ENCODE measurements at places on chromosomes 5 and 9.

DNA sequence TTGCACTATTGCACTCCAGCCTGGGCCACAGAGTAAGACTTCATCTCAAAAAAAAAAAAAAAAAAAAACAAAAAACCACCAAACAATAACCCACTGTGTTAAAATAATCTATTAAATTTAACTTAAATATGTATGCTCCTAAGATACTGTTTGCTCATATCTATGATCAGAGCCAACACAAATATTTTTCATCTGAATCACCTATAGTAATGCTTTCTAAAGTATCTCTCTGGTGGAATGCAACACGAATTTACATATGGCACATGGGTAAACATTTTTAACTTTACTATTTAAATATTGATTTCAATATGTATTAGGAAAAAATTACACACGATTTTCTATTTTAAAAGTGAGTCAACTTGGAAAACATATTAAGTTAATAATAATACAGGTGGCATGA, 196.4 kb downstream of the RFX3 start:
- no peak for DNase-seq

- no peak for DNase-seq
Measured at GRCh38 chr9:126116351-126117157, 210.1 kb upstream of the MVB12B start.

DNA sequence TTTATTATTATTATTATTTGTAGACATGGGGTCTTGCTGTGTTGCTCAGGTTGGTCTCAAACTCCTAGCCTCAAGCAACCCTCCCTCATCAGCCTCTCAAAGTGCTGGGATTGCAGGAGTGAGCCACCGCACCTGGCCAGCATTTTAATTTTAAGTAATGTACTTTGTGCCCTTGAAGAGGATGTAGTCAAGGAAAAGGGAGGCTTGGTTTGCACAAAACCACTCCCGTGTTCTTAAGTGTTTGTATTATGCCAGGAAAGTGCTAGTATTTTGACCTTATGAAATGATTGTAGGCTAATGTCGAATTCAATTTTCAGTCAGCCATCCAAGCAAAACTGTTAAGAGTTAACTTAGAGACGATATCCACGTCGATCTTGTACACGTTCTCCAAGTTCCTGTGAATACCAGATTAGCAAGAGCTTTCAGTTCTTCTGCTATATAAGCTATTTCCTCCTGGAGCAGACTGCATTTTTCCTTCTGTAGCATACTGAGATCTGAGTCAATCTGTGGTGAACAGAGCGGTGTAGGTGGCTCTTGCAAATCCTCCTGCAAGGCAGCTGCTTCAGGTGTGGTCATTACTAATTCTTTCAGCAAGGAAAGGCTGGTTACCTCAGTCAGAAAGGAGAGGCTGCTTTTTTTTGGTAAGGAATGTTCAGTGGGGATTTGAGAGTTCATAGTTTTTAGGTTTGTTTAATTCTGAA, 23.7 kb downstream of the CCDC171 start:
- DNase-seq = no peak

- no peak for DNase-seq
Measured at GRCh38 chr5:56414066-56414465, 180.9 kb upstream of the ANKRD55 start.

- DNase-seq = no peak
Measured at GRCh38 chr5:53253421-53253871, 143.9 kb upstream of the MOCS2 start.

- no peak for DNase-seq
Measured at GRCh38 chr9:126366366-126367011, 39.9 kb downstream of the MVB12B start.

DNA sequence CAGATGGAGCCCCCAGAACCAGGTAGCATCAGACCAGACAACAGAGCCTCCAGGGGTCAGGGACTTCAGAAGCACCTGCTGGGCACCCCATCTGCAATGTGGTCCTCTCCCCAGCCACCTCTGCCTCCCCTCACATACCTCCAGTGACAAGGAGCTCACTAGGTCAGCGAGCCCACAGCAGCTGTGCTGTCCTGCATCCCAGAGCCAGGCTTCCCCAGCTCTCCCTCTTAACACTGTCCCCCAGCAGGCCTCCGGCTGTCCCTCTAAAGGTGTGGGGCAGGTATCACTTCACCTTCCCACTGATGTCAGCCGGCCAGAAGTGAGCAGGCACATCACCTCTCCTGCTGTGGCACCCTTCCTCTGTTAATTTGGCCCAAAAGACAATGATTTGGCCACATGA, 83.6 kb downstream of the LMX1B start:
- DNase-seq = no peak

DNA sequence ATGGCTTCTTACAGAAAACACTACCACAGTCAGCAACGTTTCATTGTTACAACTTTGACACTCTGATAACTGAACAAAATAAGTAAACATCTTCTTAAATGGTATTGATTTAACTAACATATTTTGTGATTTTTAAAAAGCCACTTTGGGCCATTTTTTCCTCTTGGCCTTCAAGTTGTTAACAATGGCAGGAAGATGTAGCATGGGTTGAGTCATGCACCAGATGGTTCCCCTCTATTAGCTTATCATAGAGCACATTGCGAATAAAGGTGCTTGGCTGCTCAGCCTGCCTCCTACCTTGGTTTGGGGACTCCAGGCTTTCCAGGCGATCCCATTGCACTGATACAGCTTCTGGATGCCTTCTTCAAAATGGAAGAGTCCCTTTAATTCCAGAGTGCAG, 24.1 kb upstream of the CER1 start:
- DNase-seq = no peak

DNA sequence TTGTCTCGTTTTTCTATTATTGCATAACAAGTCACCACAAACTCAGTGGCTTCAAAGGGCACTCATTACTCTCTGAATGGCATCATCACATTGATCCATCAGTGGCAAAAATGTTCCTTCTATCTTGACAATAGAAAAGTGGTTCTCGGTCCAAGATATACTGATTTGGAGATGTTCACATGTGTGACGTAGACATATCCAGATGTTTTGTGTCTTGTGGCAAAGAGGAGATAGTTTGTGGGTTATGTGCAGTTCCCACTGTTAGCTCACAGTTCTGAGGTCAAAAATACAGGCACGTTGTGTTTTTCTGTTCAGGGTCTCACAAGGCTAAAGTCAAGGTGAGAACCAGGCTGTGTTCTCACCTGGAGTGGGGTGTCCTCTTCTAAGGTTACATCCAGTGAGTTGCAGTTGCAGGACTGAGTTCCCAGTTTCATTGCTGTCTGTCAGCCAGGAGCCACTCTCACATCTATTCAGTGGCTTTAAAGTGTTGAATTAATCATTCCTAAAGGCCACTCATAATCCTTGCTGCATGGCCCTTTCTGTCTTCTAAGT, 55.3 kb downstream of the GAS1 start:
- DNase-seq = no peak

GRCh38 chr5:115869256-115869795, 27.6 kb downstream of the AP3S1 start:
- DNase-seq = no peak

DNA sequence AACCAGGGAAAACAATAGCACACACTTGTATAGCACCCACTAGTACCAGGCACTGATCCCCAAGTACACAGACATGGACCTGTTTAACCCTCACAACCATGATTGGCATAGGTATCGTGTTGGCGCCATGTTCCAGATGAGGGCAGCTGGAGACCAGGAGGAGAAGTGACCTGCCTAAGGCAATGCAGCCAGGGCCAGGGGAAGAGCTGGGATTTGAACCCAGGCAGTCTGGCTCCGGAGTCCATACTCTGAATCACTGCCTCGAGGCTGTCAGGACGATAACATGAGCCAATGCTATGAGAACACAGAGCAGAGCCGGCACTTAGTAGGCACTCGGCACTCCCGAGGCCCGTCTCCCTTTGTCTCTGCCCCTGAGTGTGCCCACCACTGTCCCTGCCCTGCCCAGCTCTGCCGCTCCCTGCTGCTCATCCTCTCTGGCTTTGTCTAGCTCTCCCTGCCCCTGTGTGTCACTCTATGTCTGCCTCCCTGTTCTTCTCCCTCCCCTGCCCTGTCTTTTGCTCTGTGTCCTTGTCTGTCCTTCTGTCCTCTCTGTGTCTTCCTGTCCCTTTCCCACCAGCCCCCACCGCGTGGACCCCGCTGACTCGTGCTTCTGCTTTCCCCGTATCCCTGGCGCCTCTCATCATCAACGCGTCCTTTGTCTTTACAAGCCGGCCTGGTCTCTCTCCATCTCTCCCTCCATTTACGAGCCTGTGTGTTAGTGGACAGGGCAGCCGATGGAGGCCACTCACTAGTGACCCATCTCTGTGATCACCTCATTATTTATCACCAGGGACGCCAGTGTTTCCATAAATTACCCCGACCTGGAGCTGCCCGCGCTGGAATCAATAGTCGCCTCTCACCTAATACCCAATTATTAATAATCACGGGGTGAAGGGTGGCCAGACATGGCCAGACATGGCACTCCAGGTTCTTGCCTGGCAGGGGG, 99.4 kb upstream of the MVB12B start:
- no peak for DNase-seq

GRCh38 chr5:124090115-124090514, 578.1 kb downstream of the CSNK1G3 start:
- DNase-seq = no peak

GRCh38 chr5:41507501-41507900, 2.9 kb downstream of the PLCXD3 start:
- DNase-seq = no peak

DNA sequence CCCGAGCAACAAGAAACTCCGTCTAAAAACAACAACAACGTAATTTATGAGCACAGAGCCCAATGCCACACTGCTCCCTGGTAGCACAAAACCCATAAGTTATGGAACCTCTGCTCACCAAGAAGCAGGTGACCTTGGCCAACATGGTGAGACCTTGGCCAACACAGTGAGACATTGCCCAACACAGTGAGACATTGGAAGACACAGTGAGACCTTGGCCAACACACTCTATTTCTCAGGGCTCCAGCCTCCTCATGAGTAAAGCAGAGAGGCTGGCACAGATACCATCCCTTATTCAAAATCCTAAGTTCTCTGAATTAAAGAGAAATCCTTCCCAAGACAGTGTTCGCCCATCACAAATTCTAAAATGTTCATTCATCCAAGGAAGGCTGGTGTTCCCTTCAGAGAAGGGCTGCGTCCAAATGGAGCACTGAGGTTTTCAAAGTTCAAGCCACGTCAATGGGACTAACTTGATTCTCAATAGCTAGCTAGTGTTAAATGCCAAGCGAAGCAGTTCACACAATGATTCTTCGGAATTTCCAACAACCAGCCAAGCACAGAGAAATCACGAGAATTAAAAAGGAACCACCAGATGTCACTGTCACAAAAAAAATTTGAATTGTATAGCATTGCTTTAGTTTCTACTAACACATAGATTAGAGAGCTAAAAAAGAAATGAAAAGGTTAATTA, 29.5 kb downstream of the TTC39B start:
- no peak for DNase-seq

DNA sequence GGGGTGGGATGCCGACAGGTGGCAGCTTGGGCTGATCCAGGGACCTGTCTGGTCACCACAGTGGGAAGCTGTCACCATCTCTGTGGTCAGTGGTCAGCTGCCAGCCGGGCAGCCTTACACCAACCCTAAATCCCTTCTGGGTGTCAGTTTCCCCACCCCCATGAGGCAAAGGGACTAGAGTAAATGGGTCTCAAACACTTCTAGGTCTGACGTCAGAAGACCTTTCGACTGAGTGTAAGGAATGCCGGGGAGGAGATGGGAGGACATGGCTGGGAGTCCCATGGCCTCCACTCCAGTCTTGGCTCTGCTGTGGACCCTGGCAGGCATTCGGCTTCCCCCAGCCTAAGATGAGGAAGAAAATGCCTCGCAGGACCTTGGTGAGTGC, 40.3 kb upstream of the SLC25A51 start:
- no peak for DNase-seq

GRCh38 chr5:108521841-108522506, 140.1 kb upstream of the FBXL17 start:
- no peak for DNase-seq

DNA sequence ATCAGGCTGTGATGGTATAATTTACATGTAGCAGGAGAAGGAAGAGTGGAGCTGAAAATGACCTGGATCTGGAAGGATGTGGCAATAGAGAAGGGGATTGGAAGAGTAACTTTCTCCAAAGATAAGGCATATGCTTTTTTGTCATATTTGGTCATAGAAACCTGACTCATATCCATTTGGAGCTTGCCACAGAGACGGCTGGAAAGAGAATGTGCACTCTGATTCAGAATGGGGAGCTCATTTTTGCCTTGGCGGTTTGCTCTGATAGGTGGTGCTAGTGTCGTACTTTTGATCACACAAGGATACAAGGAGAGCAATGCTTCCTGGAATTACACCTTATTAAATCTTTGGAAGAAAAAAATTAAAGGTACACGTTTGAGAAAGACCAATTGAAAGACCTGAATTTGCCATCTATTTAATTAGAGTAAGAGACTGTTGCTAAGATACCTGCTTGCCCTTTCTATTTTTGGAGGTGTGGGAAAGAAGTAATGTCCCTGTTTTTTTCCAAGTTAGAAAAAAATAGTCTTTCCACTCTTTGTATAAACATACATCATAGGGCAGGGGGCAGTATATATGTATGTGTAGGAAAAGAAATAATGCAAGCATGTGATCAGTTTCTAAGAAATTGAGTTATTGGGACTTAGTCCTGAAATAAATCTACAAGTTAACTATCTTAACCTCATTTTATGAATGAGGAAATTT, 5.4 kb downstream of the LSM11 start:
- no peak for DNase-seq

- no peak for DNase-seq
Measured at GRCh38 chr9:27348785-27349697, 52.1 kb upstream of the EQTN start.

- no peak for DNase-seq
Measured at GRCh38 chr5:113654828-113655227, 141.3 kb downstream of the YTHDC2 start.

DNA sequence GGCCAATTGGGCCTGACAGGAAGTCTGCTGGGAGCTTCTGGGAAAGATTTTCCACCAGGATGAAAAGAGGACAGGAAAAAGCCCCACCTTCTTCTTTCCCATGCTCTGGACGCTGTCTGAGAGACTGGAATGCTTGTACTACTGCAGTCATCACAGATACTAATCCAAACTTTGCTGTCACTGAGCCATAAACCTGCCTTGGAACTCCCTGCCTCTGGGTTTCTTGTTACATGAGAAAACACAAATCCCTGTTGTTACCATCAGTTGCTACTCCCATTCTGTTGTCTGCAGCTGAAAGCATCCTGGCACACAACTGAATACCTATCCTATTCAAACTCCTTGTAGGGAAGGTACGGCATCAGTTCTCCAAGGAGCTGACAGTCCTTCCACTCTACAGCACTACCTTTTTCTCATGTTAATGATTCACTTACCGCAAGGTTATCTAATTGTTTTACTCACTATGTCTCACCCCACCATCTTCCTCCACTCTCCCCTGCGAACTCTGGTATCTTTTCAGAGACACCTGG, 167.5 kb downstream of the CDK5RAP2 start:
- DNase-seq = no peak

GRCh38 chr9:21770871-21771560, 31.4 kb upstream of the MTAP start:
- no peak for DNase-seq

DNA sequence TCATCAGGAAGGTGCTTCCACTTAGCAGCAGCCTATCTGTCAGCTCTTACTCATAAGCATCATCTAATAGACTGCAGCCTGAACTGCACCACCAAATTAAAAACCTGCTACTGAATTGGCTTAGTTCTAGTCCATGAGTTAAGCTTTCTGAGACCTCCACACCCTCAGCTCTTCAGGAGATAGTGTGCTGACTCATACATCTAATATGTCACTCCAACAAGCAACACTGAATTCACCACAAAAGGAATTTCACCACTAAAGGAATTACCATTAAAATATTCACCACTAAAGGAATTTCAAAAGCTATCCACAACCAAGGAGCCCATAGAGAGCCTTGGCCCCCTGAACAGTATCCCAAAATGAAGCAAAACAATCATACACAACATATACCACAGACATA, 418.5 kb upstream of the RORB start:
- no peak for DNase-seq

- DNase-seq = no peak
Measured at GRCh38 chr5:56607551-56607950, 207.8 kb upstream of the MAP3K1 start.
